ENCODE measurements at places on chromosomes 12 and 14.
A peak's percentile ranks its signal among the peaks of the same experiment; 100 is the strongest.

GRCh38 chr14:91332986-91333649 is 84.5 kb downstream of the CCDC88C start:
- DNase-seq: no peak

DNA sequence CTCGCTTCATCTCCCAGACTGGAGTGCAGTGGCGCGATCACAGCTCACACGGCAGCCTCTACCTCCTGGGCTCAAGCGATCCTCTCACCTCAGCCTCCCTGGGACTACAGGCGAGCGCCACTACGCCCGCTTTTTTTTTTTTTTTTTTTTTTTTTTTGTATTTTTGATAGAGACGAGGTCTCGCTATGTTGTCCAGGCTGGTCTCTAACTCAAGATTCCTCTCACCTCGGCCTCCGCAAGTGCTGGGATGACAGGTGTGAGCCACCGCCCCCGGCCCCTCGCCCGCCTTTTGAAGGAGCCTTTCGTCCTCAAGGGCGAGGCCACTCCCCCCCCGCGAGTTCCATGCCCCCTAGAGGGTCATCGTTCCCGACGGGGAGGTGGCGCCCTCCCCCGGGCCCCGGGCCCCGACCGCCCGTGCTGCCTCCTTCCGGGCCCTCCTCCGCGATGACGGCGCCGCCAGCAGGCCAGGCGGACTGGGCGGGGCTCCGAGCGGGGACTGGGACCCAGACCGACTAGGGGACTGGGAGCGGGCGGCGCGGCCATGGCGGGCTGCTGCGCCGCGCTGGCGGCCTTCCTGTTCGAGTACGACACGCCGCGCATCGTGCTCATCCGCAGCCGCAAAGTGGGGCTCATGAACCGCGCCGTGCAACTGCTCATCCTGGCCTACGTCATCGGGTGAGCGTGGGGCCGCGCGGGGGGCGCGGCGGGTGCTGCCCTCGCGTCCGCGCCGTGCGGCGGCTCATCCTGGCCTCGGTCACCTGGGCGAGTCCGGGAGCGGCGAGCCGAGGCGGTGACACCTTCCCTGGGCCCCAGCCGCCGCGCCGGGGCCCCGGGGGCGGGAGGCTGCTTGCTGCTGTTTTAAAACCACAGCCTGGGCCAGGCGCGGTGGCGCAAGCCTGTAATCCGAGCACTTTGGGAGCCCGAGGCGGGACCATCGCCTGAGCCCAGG is at the start of gene P2RX4:
P2RX4 (plus strand) TSS at position 506 of the 949 bp plus-strand sequence; CDS start at position 542, 36 bp downstream.
- DNase-seq: peak; percentile 75

GRCh38 chr12:66851134-66851533 is 172.3 kb upstream of the GRIP1 start:
- DNase-seq: no peak

- DNase-seq: no peak
Observed at GRCh38 chr12:50275556-50275955, 7.8 kb downstream of the LIMA1 start.

- no peak for DNase-seq
Observed at GRCh38 chr12:107449891-107450290, 235.7 kb upstream of the PWP1 start.

Measured in stimulated activated CD4-positive, alpha-beta T cell treated with anti-CD3 and anti-CD28 coated beads, Interleukin-2, amount 100 ng/mL, for 48 hours (primary cell).